ENCODE measurements at places on chromosomes 2 and 18.

GRCh38 chr2:182906454-182906853, 40.0 kb upstream of the FRZB start:
- DNase-seq: no peak

- peak; percentile 30 for DNase-seq
These were observed 3.1 kb downstream of the PSD4 start for GRCh38 chr2:113176696-113177355.

- no peak for DNase-seq
These were observed 76.8 kb downstream of the CACNB4 start for GRCh38 chr2:152022090-152022489.

GRCh38 chr18:63317982-63318888, 1.3 kb downstream of the BCL2 start:
- peak; percentile 81 for DNase-seq

DNA sequence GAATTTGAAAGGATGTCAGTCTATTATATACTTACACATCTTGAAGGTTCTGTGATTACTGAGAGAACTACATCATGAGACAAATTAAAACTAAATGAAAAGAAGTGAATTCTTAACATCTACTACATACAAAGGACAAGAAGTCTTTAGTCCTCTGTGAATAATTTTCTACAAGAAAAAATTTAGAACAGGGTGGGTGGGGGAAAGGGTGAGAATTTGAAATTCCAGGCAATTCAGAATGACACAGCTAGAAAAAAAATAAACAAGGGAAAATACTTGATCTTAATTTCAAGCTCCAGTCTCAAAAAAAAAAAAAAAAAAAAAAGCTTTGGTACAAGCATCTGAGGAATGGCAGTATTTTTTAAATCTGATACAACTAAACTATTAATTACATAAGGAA, 15.5 kb downstream of the CUL3 start:
- DNase-seq: no peak

DNA sequence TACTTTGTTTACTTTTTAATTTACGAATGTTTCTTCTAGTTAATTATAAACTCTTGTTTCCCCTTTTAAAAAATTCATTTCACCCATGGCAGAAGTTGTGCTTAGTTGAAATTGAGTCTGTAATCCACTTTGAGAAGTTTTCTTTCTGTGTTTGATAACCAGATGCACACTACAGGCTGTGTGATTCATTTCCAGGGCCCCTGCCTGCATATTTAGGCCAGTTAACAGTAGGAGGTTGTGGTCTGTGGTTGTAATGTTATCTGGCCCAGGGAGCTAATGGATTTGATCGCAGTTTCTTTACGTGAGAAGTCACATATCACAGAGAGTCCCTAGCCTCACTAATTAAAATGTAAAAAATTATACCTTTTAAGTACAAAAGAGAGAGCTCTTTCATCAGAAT, 3.3 kb downstream of the CDH7 start:
- no peak for DNase-seq

- DNase-seq: no peak
These were observed 66.7 kb upstream of the HPCAL1 start for GRCh38 chr2:10235909-10236550.

GRCh38 chr2:135203944-135204343, 151.9 kb downstream of the RAB3GAP1 start:
- no peak for DNase-seq

DNA sequence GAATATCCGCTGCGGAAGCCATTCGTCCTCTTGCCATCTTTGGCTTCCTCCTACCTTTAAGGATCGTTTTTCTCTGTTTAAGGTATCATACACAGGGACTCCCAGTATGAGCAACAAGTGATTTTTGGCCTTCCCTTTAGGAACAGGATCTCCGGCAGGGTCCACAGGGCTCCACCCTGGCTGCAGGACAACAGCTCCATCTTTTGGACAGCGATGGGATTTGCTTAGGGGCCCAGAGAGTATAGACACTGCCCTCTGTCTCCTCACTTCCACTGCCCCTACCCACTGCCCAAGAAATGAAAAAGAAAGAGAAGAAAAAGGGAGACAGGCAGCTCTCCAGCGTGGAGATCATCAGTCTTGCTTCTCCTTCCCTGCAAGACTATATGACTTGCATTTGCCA, 224.5 kb downstream of the UXS1 start:
- DNase-seq: no peak

DNA sequence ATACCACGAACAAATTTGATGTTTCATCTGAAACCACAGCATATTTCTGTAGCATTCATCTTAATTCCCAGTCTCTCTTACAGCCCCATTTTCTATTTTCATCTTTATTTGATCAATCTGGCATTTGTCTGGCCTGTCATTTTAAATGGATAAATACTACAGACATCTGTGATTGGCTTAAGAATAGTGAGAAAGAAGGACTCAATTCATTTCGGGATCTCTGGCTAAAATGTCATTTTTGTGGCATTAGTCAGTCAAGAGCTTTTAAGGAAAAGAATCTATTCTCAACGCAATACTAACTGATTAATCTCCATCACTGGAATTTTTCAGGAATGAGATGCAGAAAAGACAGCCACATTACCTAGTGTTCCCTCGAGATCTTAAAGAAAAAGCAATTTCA, 585.9 kb downstream of the IRS1 start:
- no peak for DNase-seq

- no peak for DNase-seq
These were observed 843 bp downstream of the CYS1 start for GRCh38 chr2:10079266-10079869.

DNA sequence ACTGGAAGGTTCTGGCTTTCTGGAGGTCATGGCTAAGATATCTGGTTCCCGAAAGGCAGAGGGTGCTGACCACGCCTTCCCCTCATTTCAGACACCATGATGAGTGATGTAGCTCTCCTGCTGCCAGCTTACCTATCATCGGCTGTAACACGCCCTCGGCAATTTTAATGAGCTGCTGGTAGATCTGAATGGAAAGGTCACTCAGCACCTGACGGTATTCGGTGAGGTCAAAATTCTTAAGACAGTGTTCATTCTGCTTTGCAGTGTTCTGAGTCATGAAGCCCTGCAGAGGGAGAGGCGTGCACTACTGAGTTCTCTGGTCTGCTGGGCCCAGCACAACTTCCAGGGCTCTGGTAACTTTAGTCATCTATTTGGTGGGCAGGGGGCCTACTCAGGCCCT, 25.7 kb upstream of the ACAA2 start:
- no peak for DNase-seq

GRCh38 chr18:8461544-8461943, 147.7 kb upstream of the RAB12 start:
- DNase-seq: no peak

DNA sequence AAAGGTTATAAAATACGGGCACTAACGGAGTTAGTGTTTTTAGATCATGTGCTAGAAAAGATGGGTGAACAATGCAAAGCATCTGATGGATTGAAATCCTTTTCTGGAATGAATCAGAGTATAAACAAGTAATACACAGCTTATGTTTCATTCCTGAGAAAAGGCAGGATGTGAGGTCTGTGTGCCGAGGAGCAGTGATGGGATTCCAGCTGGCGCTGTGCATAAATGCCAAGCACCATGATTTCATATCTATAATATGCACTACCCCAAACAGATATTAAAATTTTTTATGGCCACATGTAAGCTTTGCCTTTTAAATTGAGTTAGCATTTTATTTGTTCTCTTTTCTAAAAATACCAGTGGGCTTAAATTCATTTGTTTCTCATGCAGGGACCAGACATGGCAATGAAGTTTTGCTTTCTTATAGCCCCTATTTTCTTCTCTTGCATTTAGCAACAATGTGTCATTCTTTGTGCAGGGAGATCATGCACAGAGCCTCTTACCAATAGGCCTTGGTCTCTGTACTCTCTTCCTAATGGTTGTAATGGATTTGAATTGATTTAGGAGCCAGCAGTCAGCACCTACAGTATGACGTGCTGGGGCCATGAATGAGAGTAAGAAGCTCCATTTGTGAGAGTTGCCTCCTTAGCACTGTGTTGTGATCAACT, 323.9 kb downstream of the SLC8A1 start:
- no peak for DNase-seq

- DNase-seq: peak; percentile 92
These were observed at the start of gene RHBDD1 for GRCh38 chr2:226835796-226836547. Gene RHBDD1 (plus strand): TSS chr2:226836054. CDS start chr2:226864694, 28,640 bp downstream.

- no peak for DNase-seq
These were observed 72.2 kb downstream of the PLB1 start for GRCh38 chr2:28568036-28568435.

GRCh38 chr2:68723181-68723580, 11.4 kb upstream of the ARHGAP25 start:
- DNase-seq: no peak

DNA sequence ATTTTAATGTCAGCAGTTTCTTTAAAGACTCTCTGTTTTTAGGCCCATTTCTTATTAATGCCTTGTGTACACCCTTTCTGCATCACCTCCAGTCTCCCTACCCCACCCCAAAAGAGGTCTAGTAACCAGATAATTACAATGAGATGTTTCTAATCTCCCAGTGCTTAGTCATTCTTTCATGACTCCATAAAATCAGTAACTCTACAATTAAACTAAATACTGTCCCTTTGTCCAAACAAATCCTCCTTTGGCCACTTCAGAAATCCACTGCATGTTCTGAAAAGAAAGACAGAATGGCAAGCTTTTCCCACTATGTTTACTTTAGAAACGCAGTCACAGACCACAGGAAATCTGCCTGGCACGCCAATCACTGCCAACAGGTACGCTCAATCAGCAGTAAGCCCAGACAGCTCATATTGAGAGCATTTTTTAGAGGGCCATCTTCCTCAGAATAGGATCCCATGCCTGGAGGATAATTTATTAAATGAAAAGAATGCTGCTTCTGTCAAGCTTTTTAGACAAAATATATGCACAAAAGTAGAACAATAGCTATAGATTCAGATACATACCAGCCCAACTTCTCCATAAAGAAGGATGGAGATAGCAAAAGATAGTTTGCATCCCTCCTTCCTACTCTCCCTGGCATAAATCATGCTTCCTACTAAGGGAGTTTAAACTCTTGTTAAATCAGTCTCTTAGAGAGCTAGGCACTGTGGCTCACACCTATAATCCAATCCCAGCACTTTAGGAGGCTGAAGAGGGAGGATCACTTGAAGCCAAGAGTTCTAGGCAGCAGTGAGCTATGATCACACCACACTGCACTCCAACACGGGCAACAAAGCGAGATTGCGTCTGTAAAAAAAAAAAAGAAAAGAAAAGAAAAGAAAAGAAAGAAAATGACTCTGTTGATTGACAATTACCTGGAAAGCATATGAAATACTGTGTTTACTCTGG, 14.6 kb downstream of the CLASP1 start:
- DNase-seq: no peak

GRCh38 chr2:165697748-165698443, 96.2 kb downstream of the GALNT3 start:
- DNase-seq: no peak

- no peak for DNase-seq
These were observed 373.8 kb downstream of the TMEM182 start for GRCh38 chr2:103135679-103136078.

DNA sequence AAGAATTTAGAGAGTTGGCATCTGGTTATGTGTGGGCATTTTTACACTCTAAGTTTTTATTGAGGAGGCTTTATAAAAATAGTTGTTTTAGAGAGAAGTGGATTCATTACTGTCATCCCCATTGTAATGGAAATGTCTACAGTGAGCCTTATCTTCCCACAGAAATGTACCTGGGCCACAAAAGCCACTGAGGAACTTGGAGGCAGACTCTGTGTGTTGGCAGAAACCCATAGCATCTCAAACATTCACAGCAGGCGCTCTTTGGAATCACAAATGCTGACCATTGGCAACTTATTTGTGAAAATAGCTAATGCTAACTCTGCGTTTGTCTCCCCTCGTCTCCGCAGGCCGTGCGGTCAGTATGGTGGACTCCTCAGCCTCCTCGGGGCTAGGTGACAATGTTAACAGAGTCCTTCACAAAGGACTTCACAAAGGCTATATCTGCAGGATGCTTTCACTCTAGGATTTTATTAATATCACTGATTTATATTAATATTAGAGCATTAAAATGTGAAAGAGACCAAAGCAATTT, 689.1 kb upstream of the POU3F3 start:
- no peak for DNase-seq

DNA sequence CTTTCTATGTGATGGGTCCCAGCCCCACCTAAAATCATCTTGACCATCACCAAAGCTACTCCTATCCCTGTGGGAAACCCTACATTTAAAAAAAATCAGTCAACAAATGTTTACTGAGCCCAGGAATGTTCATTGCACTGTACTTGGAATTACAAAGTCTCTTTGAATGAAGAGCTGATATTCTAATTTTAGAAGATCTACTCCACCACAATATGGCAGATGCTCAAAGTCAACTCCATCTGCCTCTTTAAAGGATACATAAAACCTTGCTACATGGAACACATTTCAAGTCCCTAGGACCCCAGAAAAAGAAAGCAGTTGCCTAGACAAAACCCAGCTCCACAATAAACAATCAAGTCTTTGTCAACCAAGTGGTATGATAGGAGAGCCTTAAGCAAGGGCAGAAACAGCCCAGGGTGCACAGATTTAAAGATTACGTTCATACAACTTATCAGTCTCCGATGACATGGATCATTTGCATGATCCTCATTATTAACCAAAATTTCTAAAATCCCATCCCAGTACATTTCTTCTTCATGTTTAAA, 234.3 kb upstream of the ACVR2A start:
- no peak for DNase-seq

DNA sequence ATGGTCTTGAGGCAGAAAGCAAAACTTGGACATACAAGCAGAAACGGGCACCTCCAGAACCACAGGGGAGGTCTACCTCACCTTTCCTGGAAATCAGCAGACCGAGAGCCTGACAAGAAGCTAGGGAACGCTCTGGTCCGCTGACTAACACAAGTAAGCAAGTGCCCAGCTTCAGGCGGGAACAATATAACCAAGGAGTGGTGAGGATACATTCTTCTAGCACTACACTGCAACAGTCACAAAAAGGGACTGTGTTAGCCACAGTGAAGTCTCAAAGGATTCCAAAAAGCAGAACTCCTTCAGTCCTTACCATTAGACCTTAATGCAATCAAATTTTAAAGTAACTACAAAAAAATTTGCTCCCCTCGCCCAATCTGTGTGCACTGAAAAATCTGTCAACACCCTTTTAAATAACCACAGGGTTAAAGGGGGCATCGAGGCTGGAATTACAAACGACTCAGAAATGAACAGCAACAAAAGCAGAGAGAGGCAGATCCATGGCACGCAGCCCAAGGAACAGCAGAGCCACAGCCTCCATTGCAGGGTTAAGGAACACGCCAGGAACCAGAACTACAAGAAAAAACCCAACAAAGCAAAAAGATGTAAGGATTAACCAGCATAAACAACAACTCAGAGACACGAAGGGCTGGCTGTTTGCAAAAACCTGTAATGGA, 7.1 kb downstream of the THAP4 start:
- DNase-seq: no peak

GRCh38 chr2:112065966-112066365, 10.9 kb downstream of the TMEM87B start:
- no peak for DNase-seq

GRCh38 chr18:24414349-24415003, 12.0 kb upstream of the IMPACT start:
- no peak for DNase-seq

- DNase-seq: no peak
These were observed 73.7 kb downstream of the SP3 start for GRCh38 chr2:173891315-173892037.

GRCh38 chr2:157312866-157313486, 12.6 kb downstream of the ERMN start:
- DNase-seq: no peak
